Mucosa of gallbladder (tissue), 1 donor: ENCODE measurements at places on chromosomes 1 and 21. TPM values are rescaled to one million over a fixed set of nuclear protein-coding genes. Genes with fewer than 3 reads are reported as not detected.

DNA sequence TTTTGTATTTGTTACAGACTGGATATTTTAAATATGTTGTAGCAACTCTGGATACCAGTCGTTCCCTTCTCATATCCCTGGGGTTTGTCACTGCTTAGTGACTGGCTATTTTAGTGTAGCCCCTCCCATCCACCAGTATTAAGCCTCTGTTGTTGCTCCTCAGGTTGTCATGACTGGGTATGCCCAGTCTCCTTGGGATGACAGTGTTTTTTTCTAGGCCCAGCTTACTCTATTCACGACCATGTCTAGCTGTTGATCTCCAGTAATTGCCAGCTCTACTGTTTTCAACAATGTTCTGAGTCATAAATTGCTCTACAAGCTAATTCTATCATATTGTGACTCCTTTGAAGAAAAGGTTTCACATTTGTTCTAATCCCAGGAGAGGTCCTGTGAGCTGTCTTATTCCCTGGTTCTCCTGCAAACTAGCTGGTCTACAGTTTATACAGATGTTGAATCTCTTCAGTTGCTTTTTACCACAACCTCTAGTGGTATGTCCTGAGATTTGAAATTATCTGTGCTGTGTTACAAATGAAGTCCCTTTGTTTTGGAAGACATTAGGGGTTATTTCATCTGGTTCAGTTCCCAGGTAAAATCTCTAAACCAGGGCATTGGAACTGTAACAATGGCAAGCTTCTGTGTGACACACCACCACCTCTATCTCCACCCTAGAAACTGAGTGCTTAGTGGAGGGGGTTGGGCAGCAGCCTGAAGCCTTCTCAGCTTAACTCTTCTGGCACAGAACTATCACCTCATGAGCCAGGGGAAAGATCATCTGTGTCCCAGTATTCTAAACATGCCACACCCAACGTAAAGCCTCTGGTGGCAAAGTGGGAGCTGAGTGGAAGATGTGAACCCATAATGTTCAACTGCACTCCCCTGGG lies 124.6 kb downstream of the TRIM33 start:
- DNase-seq = no peak

- peak; percentile 86 for DNase-seq
Observed at GRCh38 chr1:153749408-153750005, 21.7 kb downstream of the INTS3 start.

- no peak for DNase-seq
Observed at GRCh38 chr1:51237351-51238033, 1.4 kb downstream of the RNF11 start.

DNA sequence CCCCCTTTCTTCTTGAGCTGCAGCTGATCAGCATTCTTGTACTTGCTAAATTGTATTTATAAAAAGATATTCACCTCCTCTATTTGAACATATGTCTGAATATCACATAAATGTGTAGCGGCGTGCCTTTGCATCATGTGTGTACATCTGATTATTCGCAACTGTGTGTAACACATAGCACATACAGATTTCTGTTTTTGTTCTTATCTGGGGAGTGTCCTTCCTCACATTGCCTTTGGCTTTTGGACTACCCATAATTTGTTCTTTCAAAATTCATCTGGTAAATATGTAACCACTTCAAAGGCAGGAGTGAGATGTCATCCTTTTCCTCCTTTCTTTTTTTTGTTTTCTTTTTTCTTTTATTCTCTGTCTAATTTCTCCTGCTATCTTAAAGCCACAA lies 113.6 kb downstream of the PBX1 start:
- DNase-seq = no peak

DNA sequence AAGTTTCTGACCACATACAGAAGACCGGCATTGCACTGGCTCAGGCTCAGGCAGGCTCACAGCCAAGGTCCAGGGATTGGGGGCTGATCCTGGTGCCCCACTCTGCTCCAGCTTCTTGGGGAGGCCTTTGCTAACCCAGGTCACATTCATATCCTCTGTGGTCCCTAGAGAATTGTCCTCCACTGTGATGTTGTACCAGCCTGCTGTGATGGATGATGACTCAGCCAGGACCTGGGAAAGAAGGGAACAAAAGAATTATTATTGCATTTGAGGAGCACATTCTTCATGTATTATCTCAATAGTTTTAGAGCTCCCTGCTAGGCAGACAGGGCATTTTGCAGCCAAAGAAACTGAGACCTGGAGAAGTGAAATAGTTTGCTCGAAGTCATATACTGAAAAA lies 114.3 kb upstream of the ETV3 start:
- DNase-seq = no peak

- DNase-seq = no peak
Observed at GRCh38 chr1:233479110-233479890, 134.6 kb upstream of the KCNK1 start.

DNA sequence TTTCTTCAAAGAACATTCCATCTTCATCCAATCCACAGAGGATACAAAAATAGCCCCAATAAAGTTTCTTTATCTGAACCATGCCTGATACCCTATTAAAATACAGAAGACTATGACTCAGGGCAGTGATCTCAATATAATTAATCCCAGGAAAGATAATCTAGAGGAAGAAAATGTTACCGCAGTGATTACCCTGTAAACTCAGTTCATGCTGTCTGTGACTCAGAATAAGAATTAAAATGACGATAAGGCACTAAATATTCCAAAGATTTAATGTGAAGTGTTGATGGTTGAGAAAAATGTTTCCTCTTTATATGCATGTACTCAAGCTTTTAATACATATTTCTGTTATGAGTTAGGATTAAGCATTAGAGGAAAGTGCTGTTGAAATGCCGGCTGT lies 88.6 kb upstream of the LYPLAL1 start:
- no peak for DNase-seq

DNA sequence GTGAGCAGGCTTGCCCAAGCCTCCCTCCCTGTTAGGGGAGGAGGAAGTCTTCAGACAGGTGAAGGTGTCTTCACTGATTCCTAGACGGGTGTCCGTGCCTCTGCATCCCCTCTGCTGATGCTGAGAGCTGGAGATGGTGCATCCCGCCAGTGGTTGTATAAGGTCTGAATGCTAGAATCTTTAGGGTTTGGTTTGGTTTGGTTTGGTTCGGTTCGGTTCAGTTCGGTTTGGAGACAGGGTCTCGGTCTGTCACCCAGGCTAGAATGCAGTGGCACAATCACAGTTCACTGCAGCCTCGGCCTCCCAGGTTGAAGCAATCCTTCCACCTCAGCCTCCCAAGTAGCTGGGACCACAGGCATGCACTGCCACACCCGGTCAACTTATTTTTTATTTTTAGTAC lies 153.6 kb downstream of the PGBD5 start:
- no peak for DNase-seq

GRCh38 chr1:156881663-156882062 lies 11.9 kb upstream of the PEAR1 start:
- no peak for DNase-seq

- no peak for DNase-seq
Observed at GRCh38 chr21:39737376-39738000, 7.5 kb upstream of the IGSF5 start.

- DNase-seq = no peak
Observed at GRCh38 chr1:55255901-55256300, 40.7 kb upstream of the USP24 start.

- no peak for DNase-seq
Observed at GRCh38 chr1:117616967-117617366, 11.1 kb downstream of the TENT5C start.

GRCh38 chr21:27648560-27648959 lies 681.7 kb upstream of the ADAMTS5 start:
- DNase-seq = no peak

DNA sequence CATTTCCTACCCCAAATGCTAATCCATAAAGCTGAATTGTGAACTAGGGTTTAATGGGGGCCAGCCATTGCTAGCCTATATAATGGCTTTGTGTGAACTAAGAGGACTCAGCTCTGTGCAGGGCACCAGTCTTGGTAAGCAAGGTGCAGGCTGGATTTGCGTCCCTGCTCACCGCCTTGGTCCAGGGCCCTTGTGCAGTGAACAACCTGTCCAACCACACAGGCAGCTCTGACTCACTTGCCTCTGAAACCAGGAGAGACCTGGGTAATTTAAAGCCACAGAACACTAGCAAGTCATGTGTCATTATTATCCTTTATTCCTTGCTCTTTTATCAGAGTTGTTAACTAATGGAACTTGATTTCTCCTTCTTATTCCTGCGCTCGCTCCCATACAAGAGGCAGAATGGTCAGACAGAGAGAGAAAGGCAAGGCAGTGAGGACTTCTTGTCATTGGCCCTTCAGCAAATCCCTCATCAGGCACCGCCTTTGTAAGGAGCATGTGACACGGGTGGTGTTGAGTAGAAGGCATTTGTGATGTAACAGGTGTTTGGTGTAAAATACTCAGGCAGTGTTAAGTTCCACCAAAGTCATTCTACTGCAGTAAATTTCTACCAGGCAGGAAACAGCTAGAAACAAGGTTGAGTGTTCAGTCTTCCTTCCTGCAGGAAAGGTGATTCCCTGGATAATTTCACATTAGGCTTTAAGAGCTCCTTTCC lies 67.3 kb upstream of the OLIG2 start:
- DNase-seq = no peak

GRCh38 chr1:116481934-116482333 lies 88.9 kb downstream of the CD58 start:
- DNase-seq = no peak

DNA sequence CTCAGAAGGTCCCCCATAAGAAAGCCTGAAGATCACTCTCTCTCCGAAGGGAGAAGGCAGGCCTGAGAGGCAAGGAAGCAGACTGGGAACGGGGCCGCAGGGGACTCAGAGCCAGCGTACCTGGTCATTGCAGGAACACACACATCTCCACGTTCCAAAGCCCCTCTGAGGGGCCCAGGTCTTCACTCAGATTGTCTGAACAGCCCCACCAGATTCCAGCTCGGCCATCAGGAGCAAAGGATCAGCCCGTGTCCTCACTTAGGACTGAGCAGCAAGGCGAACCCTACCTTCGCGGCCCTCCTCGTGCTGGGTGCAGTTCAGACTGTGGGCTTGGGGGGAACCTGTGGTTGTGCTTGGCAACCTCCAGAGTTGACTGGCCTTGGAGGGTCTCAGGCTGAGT lies 43.9 kb upstream of the SOX13 start:
- no peak for DNase-seq

GRCh38 chr1:40184193-40184592 lies 23.0 kb downstream of the RLF start:
- no peak for DNase-seq

- DNase-seq = no peak
Observed at GRCh38 chr1:240217403-240217802, 125.7 kb downstream of the FMN2 start.

DNA sequence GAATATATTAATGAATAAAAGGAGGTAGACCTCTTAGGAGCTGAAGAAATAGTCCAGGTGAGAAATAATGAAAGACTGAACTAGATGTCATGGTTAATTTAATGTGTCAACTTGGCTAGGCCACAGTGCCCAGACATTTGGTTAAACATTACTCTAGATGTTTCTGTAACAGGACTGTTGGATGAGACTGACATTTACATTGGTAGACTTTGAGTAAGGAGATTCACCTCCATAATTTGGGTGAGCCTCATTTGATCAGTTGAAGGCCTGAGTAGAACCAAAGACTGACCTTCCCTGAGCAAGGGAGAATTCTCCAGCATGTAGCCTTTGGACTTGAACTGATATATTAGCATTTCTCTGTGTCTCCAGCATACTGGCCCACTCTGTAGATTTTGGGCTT lies 49.2 kb upstream of the TACSTD2 start:
- DNase-seq = no peak

The LINGO4 gene
- total RNA-seq = 0.09 TPM

The PATJ gene
- 86.8 TPM for total RNA-seq

The INSRR gene
- 0.58 TPM for total RNA-seq

The AMY1A gene
- not detected for total RNA-seq

The KDM1A gene
- 44.9 TPM for total RNA-seq

The OLFM3 gene
- not detected for total RNA-seq

The SFN gene
- total RNA-seq = 37.1 TPM
